Activated gamma-delta T cell treated with Interleukin-2 at 50 U/mL for 16 hours (primary cell): ENCODE measurements at places on chromosomes 16 and 17.

- DNase-seq = no peak
These were observed 5.0 kb upstream of the KCNJ18 start for GRCh38 chr17:21687136-21687953.

- DNase-seq = no peak
These were observed 29.7 kb upstream of the ZFP90 start for GRCh38 chr16:68509381-68509780.

DNA sequence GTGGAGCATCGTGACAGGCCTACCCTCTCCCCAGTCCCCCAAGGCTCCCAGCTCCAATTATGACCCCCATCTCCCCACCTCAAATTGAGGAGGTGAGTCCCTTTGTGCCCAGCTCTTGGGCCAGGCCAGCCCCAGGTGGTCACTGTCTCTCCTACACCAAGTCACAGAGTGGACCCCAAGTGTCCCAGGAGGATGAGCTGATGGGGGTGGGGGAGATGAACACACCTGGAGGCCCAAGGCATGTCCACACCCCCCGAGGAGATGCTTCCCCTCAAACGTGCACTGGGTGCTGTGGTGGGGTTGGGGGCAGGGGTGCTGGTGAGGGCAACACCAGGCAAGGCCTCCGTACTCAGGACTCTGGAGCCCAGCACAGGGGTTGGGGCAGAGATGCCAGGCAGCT, 73.2 kb downstream of the RBFOX3 start:
- no peak for DNase-seq

- no peak for DNase-seq
These were observed 848 bp upstream of the TBKBP1 start for GRCh38 chr17:47692895-47693730.

DNA sequence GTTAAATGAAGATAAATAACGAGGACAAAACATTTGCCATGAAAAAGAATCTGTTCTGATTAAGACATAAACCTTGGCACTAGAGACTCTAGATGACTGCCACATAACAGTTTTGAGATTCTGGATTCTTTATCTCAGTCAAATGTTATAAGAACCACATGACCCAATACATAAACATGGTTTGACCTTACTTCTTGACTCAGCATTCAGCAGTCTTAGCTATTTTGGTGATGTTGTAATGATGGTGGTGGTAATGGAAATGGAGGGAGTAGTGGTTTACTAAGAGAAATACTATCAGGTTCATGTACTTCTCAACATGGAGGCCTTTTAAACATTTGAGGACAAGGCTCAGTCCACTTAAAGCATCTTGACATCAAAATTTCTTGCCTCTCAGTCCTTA, 925.4 kb downstream of the CDH11 start:
- no peak for DNase-seq

DNA sequence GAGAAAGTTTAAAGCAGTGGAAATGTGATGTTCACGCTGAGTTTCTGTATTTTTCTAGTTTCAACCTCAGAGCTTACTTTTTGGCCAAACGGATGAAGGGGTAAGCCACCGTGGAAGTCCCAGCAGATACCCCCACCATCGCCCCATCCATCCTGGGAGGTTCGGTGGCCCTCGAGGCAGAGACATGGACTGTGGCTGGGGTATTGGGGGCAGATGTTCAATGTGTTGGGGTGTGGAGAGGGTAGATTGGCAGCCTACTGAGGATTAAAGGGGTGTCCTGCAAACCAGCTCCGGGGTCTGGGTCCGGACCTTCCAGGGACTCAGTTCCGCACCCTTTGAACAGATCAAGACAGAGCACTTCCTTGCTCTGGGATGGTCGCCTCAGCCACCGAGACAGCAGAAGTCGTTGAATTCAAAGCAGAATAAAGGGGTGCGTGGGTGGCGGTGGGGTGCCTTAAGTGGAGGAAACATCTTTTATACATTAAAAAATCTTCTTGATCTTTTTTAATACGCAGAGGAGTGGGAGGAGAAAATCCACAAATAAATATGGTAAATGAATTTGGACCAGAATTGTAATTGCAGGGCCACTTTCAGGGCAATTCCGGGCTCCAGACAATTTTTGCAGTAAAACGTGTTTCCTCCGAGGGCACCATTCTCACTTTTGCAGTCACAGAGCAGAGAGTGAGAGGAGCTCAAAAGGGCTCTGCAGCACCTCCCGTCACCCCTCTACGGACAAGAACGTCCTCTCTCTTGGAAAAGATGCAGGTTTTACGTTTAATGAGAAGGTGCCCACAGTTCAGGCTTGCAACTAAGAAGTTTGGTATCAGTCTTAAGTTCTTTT, 8.2 kb upstream of the CBX8 start:
- no peak for DNase-seq

DNA sequence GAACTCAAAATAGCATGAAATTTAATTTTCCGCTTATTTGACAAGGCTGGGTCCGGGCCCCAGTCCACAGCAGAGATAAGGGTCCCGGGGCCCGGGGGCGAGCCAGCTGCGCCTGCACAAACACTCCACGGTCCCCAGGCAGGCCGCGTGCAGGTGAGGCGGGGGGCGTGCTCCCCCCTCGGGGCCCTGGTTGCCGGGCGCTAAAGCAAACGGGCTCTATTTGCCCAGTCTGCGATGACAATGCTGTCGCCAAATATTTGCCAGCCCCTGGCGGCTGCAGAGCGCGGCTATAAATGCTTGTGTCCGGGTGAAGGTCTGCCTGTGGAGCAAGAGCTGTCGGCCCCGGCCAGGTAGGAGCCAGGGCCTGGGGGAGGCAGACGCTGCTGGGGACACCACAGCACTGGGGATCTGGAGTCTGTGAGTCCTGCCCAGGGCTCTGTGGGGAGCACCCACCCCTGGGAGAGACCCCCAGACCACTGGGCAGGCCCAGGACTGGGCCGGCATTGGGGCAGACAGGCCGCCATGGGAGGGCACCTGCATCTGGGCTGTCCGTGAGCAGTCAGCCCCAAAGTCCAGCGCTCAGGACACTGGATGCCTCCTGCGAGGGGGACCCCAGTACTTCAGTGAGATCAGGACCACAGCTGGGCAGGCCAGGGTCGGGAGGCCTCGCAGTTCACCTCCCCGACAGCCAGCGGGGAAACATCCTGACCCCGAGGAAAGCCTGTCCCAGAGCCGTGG, at the start of gene PERCC1:
Gene PERCC1, plus strand, starts transcription at position 320 of the 738 bp plus-strand sequence. CDS start 1,516 bp downstream, outside the sequence.
- DNase-seq = no peak

DNA sequence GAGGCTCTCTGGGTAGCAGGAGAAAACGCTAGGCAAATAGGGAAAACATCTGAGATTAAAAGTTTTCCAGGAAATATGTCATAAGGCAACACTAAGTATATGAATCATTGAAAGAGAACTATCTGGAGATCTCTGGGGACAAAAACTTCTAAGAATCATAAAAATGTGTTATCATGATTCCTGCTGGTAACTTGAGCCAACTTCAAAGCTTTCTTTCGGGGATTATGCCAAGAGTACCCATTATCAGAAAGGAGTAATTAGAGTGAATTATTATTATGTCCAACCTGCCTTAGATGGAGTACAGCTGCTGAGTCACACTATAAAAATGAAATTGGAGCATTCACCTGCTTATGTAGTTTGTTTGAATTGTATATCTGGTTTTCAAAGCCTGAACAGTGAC, 488.5 kb upstream of the SOX9 start:
- no peak for DNase-seq
